ENCODE measurements at places on chromosomes 3 and 15.

GRCh38 chr3:113912552-113913236 is 35.1 kb upstream of the ZDHHC23 start:
- no peak for DNase-seq

DNA sequence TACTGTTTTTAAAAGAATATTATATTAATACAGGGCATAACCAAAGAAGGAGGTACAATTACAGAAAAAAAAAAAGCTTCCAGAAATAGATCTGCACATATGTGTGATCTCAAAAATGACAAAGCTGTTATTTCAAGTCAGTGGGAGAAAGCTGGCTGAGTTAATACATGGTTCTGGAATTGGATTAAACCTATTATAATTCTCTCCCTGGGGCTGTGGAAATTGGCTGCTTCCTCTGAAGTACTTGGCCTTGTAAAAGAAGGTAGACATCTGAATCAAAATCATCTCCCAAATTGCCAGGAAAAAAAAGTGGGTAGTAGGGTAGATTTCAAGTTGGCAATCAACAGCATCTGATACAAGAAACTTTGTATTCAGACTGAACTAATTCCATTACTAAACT is 723.9 kb upstream of the ALCAM start:
- DNase-seq: no peak

GRCh38 chr3:123628996-123629746 is 44.3 kb upstream of the HACD2 start:
- no peak for DNase-seq

- no peak for DNase-seq
These were observed 146.6 kb upstream of the NR2F2 start for GRCh38 chr15:96183867-96184266.

- DNase-seq: no peak
These were observed 6.8 kb downstream of the STOML1 start for GRCh38 chr15:73985101-73985873.

- no peak for DNase-seq
These were observed 149.4 kb upstream of the ADAMTS9 start for GRCh38 chr3:64837126-64837738.

- DNase-seq: no peak
These were observed 18.1 kb downstream of the MOBP start for GRCh38 chr3:39485547-39485946.

- DNase-seq: no peak
These were observed 448 bp downstream of the SHISA5 start for GRCh38 chr3:48503401-48504050.

DNA sequence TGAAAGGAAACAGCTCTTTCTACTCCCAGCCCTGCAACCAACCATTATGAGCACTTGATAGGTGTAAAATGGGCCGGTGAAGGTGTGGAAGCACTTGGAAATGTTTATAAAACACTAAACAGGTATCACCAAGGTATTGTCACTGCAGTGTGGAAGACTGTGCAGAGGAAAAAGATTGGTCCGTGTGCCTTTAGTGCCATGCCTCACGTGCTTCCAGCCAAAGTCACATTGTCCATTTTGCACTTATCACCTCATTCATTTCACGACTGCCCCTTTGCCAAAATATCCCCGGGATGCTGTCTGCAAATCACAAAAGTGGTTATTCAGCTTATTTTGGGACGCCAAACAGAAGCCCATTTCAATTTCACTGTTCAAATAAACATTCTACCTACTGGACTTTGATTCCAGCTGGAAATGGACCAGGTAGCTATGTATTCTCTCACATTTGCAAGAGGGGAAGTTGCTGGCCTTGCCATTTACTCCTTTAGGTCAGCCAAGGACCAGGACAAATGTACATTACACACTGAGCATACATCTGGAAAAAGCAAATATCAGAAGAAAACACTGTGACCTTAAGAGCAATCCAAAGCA is 58.4 kb downstream of the ARRDC4 start:
- DNase-seq: no peak

DNA sequence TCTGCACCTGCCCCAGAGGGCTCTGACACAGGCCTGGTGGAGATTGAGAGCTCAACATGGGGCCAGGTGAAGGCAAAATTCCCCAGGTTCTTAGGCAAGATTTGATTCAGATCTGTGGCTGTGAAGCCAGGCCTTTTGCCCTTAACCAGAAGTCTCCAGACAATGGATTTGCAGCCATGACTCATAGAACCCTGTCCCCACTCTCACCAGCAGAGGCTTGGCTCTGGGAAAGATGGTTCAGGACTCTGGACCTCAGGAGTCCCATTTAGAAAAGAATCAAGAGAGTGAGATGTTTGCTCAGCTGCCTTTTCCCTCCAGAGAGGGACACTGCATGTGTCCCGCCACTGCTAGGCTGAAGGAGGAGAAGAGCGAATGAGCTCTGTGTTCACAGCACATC is 361.4 kb upstream of the ICE2 start:
- DNase-seq: no peak
